ENCODE measurements at places on chromosomes 2 and 18.

GRCh38 chr2:3291113-3291512 is 86.5 kb downstream of the EIPR1 start:
- no peak for DNase-seq

DNA sequence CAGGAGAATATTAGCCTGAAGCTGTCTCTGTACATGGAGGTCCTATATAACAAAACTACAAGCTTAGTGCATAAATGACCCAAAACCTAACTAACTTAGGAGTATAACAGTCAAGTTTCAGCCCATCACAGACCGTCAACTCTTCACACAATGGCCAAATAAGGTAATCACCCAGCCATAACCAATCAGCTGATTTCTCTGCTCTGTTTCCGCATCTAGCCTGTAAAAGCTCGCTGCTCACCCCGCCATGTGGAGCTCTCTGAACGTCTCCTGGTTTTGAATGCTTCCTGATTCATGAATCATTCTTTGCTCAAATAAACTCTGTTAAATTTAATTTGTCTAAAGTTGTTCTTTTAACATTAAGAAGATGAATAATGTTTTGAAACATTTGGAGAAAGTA is 593.6 kb downstream of the TMX3 start:
- DNase-seq, result no peak

DNA sequence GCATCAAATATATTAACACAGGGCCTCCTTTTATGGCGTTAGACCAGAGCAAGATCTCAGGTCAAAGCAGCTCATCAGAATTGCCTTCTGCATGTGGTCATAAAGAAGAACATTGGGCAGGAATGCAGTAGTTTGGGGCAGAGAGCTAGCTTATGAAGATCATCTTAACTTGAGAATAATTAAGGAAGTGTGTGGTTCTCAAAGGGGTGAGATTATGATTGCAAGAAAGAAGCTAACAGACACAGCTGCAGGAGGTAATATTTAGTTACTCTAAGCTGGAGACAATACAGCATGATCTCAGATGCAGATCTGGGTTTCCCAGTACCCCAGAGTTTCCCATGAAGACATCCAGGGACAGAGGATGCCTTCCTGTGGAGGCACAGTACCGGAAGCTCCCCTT is 91.6 kb downstream of the TTC27 start:
- DNase-seq, result no peak

DNA sequence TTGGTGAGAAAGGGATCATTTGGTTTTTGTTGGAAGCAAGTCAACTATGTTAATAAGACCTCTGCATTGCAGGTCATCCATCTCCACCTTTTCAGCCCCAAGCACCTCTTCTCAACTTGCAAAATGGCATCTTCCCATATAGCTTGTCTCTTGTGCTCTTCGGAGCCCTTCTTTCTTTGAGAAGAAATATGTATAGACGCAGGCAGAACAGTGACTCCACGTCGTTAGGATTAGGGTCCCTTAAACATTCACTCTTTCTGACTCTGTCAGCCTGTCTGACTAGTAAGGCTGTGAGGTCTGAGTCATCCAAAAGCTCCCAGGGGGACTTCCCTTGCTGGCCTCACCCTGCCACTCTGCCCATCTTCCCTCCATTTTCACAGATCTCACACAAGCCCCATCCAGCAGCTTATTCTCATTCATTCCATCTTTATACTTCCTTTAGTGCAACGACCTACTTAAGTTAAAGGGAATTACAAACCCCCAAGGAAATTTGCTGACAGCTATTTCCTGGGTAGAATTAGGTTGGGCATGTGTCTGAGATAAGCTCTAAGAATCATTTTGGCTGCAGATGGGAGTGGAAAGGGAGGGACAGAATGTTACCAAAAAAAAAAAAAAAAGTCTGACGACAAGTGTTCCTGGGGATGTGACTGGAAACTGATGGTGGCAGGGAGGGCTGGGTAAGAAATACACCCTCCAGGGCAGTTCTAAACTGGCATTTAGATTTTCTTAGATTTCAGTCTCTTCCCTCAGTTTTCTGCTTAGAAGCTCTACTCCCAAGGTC is 37.7 kb upstream of the MEX3C start:
- no peak for DNase-seq

DNA sequence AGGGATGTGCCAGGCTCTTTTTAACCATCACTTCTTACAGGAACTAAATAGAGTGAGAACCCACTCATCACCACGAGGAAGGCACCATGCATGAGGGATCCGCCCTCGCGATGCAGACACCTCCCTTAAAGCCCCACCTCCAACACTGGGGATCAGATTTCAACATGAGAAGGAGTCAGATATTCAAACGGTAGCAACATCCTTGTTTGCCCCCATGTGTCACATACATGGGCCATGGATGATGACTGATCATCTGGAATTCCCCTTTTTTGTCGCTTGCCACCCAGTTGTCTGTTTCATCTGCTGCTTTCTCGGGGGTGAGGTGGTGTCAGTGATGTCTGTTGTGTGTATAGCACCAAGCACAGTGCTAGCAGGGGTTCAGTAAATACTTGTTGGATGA is 57.9 kb downstream of the NCK2 start:
- no peak for DNase-seq

- DNase-seq, result no peak
Observed at GRCh38 chr2:166017208-166017607, 63.6 kb upstream of the TTC21B start.

DNA sequence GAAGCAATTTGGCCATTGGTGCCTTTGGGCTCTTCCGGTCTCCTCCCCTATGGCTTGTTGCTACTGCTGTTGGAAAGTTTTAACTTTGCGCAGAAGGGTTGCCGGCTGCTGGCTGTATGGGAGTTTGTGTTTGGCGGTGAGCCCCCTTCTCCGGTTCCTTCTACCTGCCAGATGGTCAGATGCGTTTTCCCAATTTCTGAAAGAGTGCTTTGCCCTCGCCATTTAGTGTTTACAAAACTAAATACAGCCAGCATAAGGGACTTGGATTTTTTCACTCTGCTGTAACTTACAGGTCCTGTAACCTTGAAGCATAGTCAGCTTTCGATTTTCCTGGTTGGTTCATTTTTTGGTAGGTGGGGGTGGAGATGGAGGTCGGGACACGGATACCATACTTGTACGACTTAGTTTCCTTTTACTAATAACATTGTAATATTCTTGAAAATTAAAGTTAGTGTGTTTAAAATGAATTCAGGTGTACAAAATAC is 604 bp downstream of the COQ10B start:
- DNase-seq, result no peak

DNA sequence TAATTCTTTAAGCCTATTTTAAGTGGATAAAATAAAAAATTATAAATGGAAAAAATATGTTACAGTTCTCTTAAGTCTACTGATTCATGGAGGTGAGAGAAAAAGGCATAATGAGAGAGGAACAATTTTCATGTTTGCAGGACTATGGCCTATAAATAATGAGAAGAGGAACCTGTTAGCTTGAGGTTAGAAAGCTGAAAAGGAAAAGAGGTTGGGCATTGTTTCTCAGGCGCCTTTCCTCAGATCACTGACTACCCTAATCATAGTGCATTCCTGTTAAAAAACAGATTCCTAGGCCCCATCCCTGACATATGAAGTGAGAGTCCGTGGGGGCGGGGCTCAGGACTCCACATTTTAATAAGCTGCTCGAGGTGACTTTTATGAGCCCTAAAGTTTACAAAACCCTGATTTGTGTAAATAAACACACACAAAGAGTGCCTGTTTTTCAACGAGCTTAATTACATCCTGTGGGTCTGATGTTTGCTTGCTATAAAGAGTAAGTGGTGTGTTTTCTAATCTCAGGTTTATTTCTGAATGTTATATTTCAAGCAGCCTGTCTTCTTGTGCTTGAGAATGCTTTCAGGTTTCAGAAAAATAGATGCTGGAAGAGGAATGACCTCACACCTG is 335.5 kb downstream of the CLIP4 start:
- DNase-seq, result no peak

GRCh38 chr2:223044092-223044836 is 7.7 kb upstream of the KCNE4 start:
- no peak for DNase-seq

DNA sequence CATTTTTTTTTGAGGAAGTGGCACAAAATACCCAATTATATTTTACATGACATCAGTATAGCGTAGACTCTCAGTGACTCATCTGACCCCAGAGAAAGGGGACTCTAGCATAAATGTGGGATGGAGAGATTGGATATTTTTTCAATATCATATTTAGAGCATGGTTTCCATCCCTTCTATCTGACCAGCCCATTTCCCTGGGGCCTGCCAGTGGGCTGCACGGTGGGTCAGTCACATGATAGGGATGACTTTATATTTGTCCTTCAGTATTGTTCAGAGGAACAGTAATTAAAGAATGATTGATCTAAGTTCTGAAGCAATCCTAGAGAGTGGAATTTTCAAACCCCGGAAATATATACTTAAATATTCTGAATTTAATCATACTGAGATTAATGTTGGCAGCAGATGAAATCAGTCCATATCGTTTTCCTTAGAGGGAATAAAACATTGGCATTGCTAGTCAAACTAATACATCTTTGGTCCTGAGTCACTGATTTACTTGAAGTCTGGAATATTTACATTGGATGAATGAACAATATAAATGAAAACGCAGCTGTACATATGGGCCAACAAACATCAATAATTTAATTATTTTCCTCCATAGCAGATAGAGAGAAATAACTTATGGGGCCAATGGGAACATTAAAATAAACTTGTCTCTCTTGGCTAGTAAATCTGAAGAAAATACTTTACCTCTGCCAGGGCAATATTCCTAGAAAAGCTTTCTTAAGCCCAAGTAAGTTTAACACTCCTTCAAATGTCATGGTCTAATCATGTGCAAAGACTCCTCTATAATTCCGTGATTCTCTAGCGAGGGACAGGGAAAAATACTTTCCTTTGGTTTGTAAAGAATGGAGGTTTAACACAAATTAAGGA is 563.6 kb upstream of the PKDCC start:
- DNase-seq, result no peak

Data from SHP77 treated with DMSO at 0.1 percent for 48 hours (cell line).